ENCODE measurements at places on chromosomes 13 and 19. TPM values are rescaled to one million over a fixed set of nuclear protein-coding genes. Genes with fewer than 3 reads are reported as not detected.

The C19orf73 gene
- total RNA-seq = 0.28 TPM

DNA sequence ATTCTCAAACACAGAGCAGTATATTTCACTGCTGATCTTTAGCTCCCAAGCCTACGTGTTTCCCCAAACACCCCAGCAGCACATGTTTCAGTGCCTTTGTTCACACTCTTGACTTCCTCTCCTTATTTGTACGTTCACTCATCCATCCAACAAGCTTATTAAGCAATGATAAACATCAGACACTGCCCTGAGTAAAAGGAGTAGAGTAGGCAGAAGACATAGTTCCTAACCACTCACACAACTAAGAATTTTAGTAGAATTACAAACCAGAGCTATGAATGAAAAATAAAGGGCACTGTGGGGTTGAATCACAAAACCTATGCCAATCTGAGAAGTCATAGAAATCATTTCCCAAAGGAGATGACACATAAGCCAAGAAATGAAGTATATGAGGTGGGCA, 213.5 kb downstream of the DIAPH3 start:
- H3K27ac ChIP-seq = no peak overlapping the region
- H3K36me3 ChIP-seq = no peaks in the 10 kb centered on the region
- no peak overlapping the region for H3K4me3 ChIP-seq
- H3K4me1 ChIP-seq = no peaks in the 10 kb centered on the region
- no peaks in the 10 kb centered on the region for H3K27me3 ChIP-seq
- DNase-seq = peak; percentile 15

- H3K27me3 ChIP-seq = no peaks in the 10 kb centered on the region
- no peaks in the 10 kb centered on the region for H3K36me3 ChIP-seq
- no peak overlapping the region for H3K27ac ChIP-seq
- no peak overlapping the region for H3K4me3 ChIP-seq
- H3K4me1 ChIP-seq = no peaks in the 10 kb centered on the region
- peak; percentile 27 for DNase-seq
Measured at GRCh38 chr19:39599116-39599515, 3.2 kb upstream of the LGALS13 start.

DNA sequence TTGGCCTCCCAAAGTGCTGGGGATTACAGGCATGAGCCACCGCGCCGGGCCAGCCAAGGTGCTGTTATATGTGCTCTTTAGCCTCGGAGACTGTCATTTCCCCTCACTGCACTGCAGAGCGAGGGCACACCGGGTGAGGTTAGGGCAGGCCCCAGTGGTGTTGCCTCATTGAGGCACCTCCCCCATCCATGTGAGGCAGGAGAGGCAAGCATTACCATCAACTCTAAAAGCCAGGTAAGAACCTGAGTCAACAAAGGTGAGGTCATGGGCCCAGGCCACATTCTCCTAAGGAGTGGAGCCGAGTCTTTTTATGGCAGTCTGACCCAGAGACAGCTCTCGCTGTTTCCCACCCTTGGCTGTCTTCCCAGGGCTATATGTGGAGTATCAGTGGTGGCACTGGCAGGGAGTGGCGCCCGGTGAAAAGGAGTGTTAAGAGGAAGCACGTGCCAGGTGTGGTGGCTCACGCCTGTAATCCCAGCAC, 10.9 kb downstream of the B3GNT8 start:
- no peaks in the 10 kb centered on the region for H3K27me3 ChIP-seq
- no peaks in the 10 kb centered on the region for H3K4me1 ChIP-seq
- H3K4me3 ChIP-seq = no peak overlapping the region

- no peaks in the 10 kb centered on the region for H3K36me3 ChIP-seq
- H3K27ac ChIP-seq = no peak overlapping the region
- H3K27me3 ChIP-seq = no peaks in the 10 kb centered on the region
Measured at GRCh38 chr13:75458696-75459422, 23.1 kb downstream of the TBC1D4 start.

GRCh38 chr19:19528721-19529490, at the start of gene YJEFN3:
YJEFN3 (plus strand) TSS chr19:19528911; CDS start chr19:19528933, 22 bp downstream.
- no peaks in the 10 kb centered on the region for H3K27me3 ChIP-seq
- no peak within 1 kb of the TSS for H3K27ac ChIP-seq
- H3K36me3 ChIP-seq = peaks cover 23% of the 10 kb centered on the region
- no peak within 1 kb of the TSS for H3K4me3 ChIP-seq
- H3K4me1 ChIP-seq = peaks cover 7% of the 10 kb centered on the region

GRCh38 chr19:7706955-7707456, 5.1 kb upstream of the FCER2 start:
- H3K27me3 ChIP-seq = peaks cover 10% of the 10 kb centered on the region
- H3K36me3 ChIP-seq = no peaks in the 10 kb centered on the region
- no peak overlapping the region for H3K27ac ChIP-seq

- no peaks in the 10 kb centered on the region for H3K36me3 ChIP-seq
- DNase-seq = no peak
- no peaks in the 10 kb centered on the region for H3K4me1 ChIP-seq
- H3K4me3 ChIP-seq = no peak overlapping the region
- no peak overlapping the region for H3K27ac ChIP-seq
- H3K27me3 ChIP-seq = no peaks in the 10 kb centered on the region
Measured at GRCh38 chr19:36371886-36372285, 7.1 kb downstream of the ZFP14 start.

- no peak overlapping the region for H3K4me3 ChIP-seq
- H3K4me1 ChIP-seq = no peaks in the 10 kb centered on the region
- no peak for DNase-seq
- H3K36me3 ChIP-seq = no peaks in the 10 kb centered on the region
- H3K27me3 ChIP-seq = no peaks in the 10 kb centered on the region
Measured at GRCh38 chr13:95463531-95463930, 89.0 kb upstream of the CLDN10 start.

GRCh38 chr13:35695448-35695770, 218.9 kb upstream of the MAB21L1 start:
- H3K27ac ChIP-seq = no peak overlapping the region
- no peak for DNase-seq
- H3K27me3 ChIP-seq = no peaks in the 10 kb centered on the region

The CBY2 gene
- total RNA-seq = not detected

GRCh38 chr13:29065142-29065541, 245.0 kb downstream of the MTUS2 start:
- no peaks in the 10 kb centered on the region for H3K4me1 ChIP-seq
- DNase-seq = no peak
- H3K27ac ChIP-seq = no peak overlapping the region
- H3K27me3 ChIP-seq = no peaks in the 10 kb centered on the region
- H3K4me3 ChIP-seq = no peak overlapping the region
- no peaks in the 10 kb centered on the region for H3K36me3 ChIP-seq

GRCh38 chr19:2080336-2080988, 15.7 kb downstream of the MOB3A start:
- H3K27ac ChIP-seq = no peak overlapping the region
- DNase-seq = no peak
- H3K36me3 ChIP-seq = peaks cover 62% of the 10 kb centered on the region

The CEACAM7 gene
- not detected for total RNA-seq

The ZNF490 gene
- 9.0 TPM for total RNA-seq
